Heart right ventricle (tissue), 16 donors: ENCODE measurements at places on chromosomes 16 and 17. TPM values are rescaled to one million over a fixed set of nuclear protein-coding genes. Genes with fewer than 3 reads are reported as not detected.

Gene PPP1R27
- 0.14 TPM for polyA plus RNA-seq

Gene WNK4
- polyA plus RNA-seq = 0.03 TPM

Gene MPV17L
- polyA plus RNA-seq = 6.7 TPM

Gene LRRC46
- polyA plus RNA-seq = 0.95 TPM

Gene EVPLL
- not detected for polyA plus RNA-seq

Gene FASN
- 34.4 TPM for polyA plus RNA-seq

Gene ATP2A3
- 10.2 TPM for polyA plus RNA-seq
